Suppressor macrophage treated with lipopolysaccharide for 4 hours (primary cell): ENCODE measurements at places on chromosomes 3 and 15.

GRCh38 chr3:184770541-184770940 lies 41.4 kb upstream of the VPS8 start:
- DNase-seq: no peak

DNA sequence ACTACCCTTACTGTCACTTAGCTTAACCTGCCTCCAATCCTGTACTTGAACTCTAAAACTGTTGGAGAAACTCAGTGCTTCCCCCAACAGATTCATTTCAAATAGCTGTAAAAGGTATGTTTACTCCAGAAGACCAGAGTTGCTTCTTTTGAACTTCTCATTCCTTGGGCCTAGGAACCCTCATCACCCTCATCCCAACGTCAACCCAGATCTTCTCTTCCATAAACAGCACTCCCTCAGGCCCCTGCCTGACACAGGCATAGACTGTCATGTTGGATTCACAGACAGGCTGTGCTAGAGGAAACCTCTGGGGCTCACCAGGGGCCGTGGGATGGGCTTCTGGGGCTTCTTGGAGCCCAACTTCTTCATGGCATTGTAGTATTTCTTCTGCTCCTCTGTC lies 57.5 kb upstream of the SCN5A start:
- no peak for DNase-seq

DNA sequence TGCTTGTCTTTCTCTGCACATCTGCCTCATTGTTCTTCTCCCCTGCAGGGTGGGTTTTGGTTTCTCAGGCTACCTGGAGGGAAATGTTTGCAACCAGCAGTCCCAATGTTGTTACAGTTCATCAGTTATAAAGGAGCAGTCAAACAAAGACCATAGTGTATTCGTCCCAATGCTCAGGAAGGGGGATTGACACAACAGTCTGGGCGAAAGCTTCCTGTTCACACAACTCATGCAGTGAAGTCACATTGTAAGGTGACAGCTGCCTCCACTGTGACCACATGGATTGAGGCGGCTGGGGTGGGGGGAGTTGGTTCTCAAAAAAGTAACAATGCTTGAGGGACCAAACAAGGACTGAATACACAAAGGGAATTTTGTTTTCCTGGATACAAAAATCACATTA lies 28.8 kb upstream of the TF start:
- DNase-seq: no peak

- DNase-seq: no peak
Measured at GRCh38 chr3:30502051-30502741, 104.2 kb upstream of the TGFBR2 start.

GRCh38 chr3:84958495-84959469 lies at the start of gene CADM2:
Gene CADM2, plus strand, starts transcription at chr3:84958989.
- peak; percentile 82 for DNase-seq

DNA sequence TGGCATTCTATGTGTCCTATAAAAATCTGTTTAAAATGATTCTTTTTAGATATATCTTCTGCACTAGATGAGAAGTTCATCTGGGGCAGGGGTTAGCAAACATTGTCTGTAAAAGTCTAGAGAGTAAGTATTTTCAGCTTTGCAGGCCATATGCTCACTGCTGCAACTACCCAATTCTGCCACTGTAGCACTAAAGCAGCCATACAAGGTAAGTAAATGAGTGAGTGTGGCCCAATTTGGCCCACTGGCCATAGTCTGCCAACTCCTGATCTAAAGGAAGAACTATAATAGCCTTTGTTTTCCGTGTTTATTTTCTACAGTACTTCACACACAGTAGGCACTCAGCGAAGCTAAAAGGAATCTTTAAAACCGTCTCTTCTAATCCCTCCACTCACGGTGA lies 42.3 kb downstream of the DLG1 start:
- DNase-seq: no peak

GRCh38 chr15:23686466-23687142 lies 501 bp downstream of the NDN start:
- DNase-seq: no peak

- DNase-seq: no peak
Measured at GRCh38 chr3:134389865-134390264, 15.6 kb upstream of the AMOTL2 start.

GRCh38 chr3:66464512-66464894 lies 36.3 kb downstream of the LRIG1 start:
- DNase-seq: no peak

DNA sequence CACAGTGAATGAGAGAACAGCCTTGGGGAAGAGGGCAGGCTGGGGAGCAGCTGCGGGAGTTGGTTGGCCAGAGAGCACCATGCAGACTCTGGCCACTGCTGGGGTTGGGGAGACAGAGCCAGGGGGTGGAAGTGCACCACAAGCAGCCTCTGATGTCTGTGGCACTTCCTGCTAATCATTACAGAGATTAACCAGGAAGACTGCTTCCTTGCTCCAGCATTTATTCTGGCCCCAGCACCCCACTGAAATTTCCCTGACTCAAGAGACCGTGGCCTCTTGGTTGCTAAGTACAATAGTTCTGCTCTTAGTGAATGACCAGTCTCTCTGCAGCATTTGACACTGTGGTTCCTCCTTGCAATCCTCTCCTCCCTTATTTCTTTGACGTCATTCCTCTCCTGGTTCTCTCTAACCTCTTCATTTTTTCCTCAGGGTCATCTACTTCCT lies 266.2 kb upstream of the ROPN1 start:
- peak; percentile 39 for DNase-seq

- DNase-seq: no peak
Measured at GRCh38 chr3:170835336-170835735, 34.7 kb downstream of the RPL22L1 start.
